ENCODE measurements at places on chromosomes 5 and 9.

- no peak for DNase-seq
These were observed 43.8 kb upstream of the DAB2IP start for GRCh38 chr9:121607434-121608167.

- DNase-seq, result no peak
These were observed 599.3 kb upstream of the SGCD start for GRCh38 chr5:155727512-155728145.

- no peak for DNase-seq
These were observed 458.5 kb downstream of the TLR4 start for GRCh38 chr9:118162716-118163115.

DNA sequence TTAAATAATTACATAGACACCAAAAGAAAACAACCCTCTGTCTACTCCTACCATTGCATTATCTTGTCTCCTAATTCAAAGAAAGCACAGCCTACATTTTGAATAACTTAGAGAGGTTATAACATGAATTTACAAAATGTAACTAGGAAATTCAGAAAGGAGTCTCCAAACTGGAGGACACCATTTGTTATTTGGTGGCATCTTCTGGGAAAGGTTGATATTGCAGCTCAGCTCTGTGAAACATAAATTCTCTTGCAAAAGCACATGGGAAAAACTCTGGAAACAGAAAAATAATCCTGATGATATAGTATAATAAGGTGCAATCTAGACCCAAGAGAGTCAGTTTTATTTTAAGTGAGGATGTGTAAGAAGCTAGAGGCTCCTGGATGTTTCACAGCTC, 215.3 kb downstream of the MLLT3 start:
- no peak for DNase-seq

GRCh38 chr5:152942633-152943336, 537.7 kb upstream of the NMUR2 start:
- DNase-seq, result no peak

- no peak for DNase-seq
These were observed 3.7 kb downstream of the PKN3 start for GRCh38 chr9:128706045-128706444.

GRCh38 chr9:93309889-93310425, 126.0 kb downstream of the WNK2 start:
- no peak for DNase-seq

- no peak for DNase-seq
These were observed 392.2 kb upstream of the KLF4 start for GRCh38 chr9:107881626-107882300.

Measured in activated T-cell treated with anti-CD3 and anti-CD28 coated beads, Interleukin-2, amount 50 U/mL, for 72 hours (primary cell).